Fibroblast of upper back skin (primary cell): ENCODE measurements at places on chromosomes 3 and 15.
A peak's percentile ranks its signal among the peaks of the same experiment; 100 is the strongest.

- no peak for DNase-seq
Measured at GRCh38 chr15:63572749-63573464, 24.3 kb upstream of the FBXL22 start.

- no peak for DNase-seq
Measured at GRCh38 chr3:44495636-44496415, 18.4 kb upstream of the ZNF445 start.

DNA sequence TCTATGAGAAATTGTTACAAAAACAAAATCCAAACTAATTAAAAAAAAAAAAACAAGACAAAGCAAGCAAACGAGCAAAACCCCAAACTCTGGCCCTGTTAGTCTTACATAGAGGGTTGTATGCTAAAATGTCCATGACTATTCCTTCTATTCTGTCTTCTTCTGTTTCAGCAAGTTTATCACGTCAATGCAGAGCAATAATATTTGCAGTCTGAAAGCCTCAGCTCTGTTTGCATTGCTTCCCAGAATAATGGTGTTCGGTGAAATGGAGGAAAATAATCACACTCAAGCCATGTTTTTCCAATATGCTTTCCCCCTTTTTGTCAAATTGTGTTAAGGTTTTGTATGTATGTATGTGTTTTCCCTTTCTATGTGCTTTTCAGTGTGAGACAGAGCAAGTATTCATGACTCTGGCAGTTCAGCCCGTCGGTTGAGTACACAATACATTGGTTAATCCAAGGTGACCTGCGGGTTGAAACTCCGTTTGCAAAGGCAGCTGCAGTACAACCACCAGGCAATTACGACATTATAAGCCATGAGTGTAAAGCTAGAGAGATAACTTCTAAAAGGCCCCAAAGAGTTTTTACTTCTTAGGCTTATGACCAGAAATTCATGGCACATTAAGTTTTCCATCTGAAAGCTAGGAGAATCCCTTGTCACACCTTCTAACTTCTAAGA is 34.9 kb upstream of the MAGI1 start:
- DNase-seq = no peak

- no peak for DNase-seq
Measured at GRCh38 chr3:134859341-134859740, 64.3 kb downstream of the EPHB1 start.

DNA sequence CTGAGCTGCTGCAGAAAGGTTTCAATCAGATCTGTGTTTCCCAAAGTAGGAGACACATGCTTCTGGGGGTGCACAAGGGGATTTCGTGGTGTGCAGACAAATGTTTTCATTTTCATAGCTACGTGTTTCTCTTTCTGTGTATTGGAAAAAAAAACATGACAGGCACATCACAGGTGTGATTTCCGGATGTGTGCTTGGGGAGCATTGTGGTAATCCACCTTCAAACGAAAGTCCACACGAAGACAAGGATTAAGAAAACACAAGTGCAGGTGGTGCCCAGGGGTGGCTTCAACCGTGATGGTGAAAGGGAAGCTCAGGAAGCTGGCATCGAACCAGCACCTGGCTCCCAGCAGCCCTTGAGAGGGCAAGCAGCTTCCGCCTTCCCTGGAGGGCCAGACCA is 164.6 kb upstream of the LINGO1 start:
- DNase-seq = no peak

GRCh38 chr3:184554461-184554860 is 7.1 kb upstream of the EPHB3 start:
- no peak for DNase-seq

- no peak for DNase-seq
Measured at GRCh38 chr15:92666780-92667179, 11.2 kb upstream of the FAM174B start.

DNA sequence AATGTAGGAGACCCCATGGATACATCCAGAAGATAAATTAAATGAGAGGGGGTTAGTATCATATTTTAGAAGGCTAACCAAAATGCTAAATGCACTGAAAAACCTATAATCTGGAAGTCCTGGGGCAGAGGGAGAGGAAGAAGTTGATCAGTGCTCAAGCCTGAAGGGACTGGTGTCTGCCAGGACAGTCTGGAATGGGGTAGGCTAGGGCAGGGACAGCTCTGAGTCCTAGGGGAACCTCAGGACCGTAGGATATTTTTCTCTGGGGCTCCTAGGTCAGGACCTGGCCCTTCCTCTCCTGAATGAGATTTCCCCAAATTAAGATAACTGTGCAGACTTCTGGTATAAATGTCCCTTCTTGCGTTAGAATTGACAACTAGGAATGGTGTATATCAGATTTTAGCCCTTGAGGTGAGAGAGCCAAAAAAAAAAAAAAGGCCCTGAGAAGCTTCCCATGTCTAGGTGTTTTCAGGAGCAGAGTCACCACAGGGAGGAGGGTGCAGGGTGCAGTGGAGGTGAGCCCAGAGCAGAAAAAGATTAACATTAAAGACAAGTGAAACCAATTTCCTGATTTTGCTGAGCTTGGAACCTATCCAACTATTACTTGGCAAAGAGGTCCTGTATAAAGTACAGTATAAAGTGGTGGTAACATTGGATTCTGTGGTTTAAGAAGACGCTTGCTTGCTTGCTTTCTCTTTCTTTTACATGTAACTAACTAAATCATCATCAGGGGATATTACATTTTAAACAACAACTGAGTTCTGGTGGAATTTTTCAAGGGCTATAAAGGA is 63.5 kb downstream of the HACD2 start:
- peak; percentile 44 for DNase-seq
